ENCODE measurements at places on chromosomes 3 and 15.

DNA sequence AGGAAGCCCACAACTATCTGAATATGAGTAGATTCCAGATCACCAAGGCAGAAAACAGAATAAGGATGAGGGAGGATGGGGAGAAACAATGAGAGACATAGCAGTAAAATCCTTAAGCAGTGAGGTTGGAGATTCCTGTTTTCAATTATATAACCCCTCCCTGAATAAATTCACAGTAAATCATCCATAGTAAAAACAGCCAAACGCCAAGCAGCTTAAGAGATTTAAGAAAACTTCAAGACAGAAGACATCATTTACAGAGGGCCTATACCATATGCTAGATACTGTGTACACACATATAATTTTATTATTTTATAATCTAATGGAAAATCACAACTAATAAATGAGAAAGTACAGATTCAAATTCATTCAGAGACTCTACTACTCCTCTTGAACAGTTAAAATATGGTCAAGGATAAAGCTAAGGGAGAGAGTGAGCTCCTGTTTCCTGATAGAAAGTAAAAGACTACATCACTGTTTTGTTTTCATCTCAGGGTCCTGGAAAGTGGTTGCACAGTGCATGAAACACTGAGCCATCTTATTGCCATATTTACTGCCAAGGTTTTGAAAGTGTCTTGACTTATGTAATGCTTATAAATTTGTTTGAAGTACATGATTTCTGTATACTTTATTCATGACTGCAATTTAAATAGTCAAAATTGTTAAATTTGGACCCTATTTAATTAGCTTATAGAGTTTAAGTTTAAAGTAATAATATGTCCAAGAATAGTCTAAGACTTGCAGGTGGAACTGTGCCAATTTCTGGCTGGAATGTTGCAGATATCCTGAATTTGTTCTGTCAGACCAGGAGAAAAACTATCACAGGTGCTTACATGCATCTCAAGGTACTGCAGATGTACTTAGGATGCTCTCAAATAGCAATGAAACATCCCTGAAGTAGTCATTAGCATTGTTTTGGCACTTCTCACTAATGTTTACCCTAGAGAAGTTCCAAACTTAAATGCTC lies 141.4 kb downstream of the TBL1XR1 start:
- DNase-seq = no peak

DNA sequence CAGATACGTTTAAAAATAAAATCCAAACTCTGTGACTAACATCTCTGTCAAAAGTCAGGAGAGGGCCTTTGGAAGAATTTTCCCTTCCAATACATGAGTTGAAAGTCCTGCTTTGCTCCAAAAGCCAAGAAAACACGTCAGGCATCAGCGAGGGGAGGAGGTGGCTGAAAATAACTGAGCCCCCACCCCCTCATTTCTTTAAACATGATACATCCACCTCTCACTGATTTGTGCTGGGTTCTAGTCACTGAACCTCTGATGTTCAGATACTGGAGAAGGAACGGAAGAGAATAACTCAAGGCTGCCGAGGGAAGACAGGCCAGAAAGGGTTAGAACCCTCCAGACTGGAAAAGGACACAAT lies 9.4 kb upstream of the SEMA5B start:
- no peak for DNase-seq

- no peak for DNase-seq
These were observed 23.6 kb downstream of the VEPH1 start for GRCh38 chr3:157479464-157480243.

- no peak for DNase-seq
These were observed 27.8 kb downstream of the SHQ1 start for GRCh38 chr3:72820415-72820814.

DNA sequence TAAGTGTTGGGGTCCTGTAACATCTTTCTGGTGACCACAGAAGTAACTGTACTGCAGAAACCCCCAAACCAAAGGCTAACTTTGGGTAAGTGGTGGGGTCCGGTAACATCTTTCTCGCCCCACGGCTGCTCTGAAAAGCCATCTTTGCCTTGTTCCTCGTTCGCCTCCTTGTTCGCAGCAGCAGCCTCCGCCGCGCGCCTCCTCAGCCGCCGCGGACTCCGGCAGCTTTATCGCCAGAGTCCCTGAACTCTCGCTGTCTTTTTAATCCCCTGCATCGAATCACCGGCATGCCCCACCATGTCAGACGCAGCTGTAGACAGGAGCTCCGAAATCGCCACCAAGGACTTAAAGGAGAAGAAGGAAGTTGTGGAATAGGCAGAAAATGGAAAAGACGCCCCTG lies 316.8 kb downstream of the TUSC7 start:
- DNase-seq = no peak

DNA sequence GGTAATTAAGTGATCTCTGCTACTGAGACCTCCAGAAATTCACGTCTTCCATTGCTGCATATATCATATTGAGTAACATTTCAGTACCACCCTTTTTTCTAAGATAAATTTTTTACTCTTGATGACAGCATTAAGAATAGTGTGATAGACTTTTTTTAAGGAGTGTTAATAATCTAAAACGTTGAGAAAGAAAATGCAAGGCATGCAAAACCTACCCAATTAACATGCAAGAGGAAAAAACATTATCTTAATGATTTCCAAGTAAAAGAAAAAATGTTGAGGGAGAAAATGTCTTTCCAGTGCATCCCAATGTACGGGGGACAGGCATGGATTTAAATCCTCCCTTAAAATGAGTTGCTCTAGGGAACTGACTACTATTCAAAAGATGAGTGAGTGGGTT lies 740 bp downstream of the CLDN16 start:
- DNase-seq = no peak

DNA sequence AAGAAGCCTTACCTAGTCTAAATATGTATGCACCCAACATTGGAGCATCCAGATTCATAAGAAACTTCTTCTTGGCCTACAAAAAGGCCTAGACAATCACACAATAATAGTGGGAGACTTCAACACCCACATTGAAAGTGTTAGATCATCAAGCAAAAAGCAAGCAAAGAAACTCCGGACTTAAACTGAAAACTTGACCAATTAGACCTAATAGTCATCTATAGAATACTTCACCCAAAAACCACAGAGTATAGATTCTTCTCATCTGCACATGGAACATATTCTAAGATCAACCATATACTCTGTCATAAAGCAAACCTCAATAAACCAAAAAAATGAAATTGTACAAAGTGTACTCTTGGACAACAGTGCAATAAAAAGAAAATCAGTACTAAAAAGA lies 22.3 kb upstream of the OR5K4 start:
- no peak for DNase-seq

GRCh38 chr3:55630921-55631299 lies 143.8 kb upstream of the WNT5A start:
- no peak for DNase-seq

DNA sequence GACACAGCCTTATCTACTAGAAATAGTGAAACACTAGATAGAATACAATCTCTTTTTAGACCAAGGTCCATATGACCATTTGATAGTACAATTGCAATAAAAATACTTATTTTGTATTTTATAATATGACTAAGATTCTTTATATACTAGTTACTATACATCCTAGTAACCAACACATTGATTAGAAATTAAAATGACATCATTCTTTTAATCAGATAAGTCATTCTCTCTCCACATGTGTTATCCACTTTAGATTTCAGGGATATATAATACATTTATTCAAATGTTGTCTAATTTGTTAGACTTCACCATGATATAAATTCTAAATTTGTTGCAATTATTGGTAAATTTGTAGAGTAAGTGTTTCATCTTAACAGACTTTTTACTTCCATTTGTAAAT lies 276.2 kb upstream of the DPH6 start:
- no peak for DNase-seq

GRCh38 chr3:180804916-180805315 lies 107.6 kb upstream of the FXR1 start:
- no peak for DNase-seq

GRCh38 chr3:127157171-127157828 lies 35.6 kb upstream of the PRR23E start:
- DNase-seq = no peak

DNA sequence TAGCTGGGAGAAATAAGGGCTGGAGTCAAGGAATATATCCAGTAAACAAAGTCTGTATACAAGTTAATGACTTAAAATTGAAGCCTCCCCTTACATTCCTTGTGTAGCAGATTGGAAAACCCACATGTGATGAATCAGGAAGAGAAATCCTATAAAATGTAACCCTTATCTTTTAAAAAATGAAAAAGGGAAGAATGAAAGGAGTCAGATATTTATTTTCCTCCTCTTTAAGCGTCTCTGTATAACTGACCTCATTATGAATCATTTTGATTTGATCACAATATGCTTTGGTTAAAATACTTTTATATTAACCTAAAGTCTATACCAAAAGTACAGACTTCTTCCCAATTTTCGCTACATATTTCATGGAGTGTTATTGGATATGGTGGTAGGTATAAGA lies 316.3 kb upstream of the STAC start:
- DNase-seq = no peak

GRCh38 chr3:149581681-149582370 lies 76.0 kb downstream of the WWTR1 start:
- DNase-seq = no peak

DNA sequence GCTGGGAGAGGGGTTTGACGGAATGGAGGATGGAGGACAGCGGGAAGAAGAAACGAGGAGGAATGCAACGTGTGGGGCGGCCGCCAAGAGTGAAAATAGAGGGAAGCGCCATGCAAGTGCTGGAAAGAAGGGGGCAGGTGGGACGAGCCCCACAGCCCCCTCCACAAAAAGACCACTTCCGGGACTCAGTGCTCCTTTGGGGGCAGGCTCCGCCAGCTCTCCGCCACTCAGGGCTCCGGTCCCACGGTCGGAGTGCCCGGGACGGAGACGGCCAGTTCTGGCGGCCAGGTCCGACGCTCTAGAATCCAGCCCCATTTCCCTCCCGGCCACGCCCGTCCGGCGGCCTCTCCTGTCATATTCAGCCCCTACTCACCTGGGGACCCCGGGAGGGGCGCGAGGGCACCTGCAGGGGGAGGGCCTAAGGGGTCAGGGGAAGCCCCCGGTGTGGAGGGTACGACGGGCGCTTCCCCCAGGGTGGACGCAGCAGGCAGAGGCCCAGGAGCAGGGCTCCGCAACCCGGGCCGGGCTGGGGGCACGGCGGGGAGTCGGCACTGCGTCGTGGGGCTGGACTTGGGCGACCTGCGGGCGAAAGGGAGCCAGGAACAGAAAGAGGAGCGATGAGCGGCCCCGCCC lies 25.5 kb upstream of the CSPG4 start:
- DNase-seq = no peak

- DNase-seq = no peak
These were observed 869.8 kb upstream of the CFAP20DC start for GRCh38 chr3:59919586-59919985.

DNA sequence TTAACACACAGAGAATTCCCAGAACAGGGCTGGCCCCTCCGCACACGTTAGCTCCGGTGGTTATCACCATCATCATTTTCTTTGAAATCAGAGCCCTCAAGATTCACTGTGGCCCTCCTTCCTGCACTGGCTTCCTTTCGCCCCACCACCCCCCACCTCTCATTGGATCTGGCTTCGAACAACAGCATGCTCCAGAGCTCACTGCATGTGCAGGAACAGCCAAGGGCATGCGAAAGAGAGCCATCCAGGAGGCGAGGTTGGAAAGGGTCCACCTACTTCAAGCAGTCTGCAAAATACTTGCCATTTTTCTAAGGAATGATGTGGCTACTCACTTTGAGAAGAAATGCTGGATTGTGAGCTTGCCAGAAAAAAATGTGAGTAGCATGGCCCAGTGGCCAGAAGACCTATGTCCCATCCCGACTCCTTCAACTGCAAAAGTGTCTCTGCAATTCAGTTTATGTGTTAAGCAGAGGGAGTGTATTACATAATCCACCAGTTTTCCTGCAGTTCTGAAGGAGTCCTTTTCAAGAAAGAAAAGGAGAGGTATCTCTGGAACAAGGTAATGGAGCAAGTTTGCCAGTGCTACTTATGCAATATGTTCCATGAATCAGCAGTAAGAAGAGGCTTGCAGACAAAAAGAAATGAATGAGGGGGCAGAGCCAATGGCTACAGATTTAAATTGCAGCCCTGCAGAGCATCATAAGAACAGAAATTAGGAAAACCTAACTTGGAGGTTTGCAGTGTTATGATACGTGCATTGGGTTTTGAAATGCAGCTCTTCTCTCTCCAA lies 92.8 kb downstream of the OCA2 start:
- no peak for DNase-seq

DNA sequence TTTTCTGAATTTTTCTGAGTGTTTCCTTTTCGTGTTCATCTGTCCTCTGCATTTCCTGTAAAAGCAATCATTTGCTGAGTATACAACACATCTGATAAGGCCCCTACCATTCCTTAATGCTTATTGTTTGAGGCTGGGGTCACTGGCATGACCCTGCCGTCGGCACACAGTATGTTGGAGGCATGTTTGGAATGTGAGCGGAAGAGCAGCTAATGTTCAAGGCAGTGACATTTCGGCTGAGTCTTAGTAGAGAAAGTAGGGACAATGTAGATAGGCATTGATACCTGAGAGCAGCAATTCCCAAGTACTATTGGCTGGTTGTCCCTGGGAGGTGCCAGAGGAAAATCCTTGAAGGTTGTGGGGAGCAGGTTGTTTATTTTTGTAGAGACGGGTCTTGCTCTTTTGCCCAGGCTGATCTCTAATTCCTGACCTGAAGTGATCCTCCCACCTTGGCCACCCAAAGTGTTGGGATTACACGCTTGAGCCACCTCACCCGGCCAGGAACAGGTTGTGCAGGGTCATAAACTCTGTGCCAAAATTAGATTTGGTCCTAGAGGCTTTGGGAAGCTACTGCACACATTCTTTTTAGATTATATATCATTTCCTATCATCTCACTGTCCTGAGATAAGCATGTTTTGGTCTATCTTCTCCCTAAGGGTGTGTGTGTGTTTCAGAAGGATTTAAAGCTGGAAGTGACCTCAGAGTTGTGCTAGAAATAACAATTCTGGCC lies 13.5 kb downstream of the PTPN23 start:
- no peak for DNase-seq

DNA sequence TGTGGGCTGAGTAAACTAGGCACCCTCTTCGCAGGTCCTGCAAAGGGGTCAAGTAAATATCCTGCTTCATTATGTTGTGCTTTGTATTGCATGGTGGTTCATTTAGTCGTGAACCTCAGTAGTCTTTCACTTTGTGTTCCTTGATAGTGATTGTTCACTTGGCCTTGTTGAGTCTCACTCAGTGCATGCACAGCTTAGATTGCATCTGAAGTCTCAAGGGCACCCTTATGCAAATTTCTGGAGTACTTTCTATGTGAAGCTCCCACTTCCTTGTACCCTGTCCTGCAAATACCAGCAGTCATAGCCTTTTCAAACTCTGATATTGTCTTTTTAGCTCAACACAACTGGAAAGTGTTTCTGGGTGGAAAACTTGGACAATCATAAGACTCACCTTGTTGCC lies 519.2 kb downstream of the NAALADL2 start:
- no peak for DNase-seq

Data from cortex of kidney (tissue), 1 donor.